Mesothelial cell of epicardium (in vitro differentiated cells): ENCODE measurements at places on chromosomes 16 and 17. TPM values are rescaled to one million over a fixed set of nuclear protein-coding genes. Genes with fewer than 3 reads are reported as not detected.

- H3K27ac ChIP-seq: no peak overlapping the region
- peak; percentile 66 for DNase-seq
- H3K36me3 ChIP-seq: peaks cover 32% of the 10 kb centered on the region
- no peak overlapping the region for H3K4me3 ChIP-seq
- H3K4me1 ChIP-seq: peaks cover 9% of the 10 kb centered on the region
These were observed 4.2 kb upstream of the MXRA7 start for GRCh38 chr17:76714822-76715495.

SMURF2 gene
- total RNA-seq: 39.9 to 41.2 TPM (median 40.1 TPM) in 3 replicates

DNA sequence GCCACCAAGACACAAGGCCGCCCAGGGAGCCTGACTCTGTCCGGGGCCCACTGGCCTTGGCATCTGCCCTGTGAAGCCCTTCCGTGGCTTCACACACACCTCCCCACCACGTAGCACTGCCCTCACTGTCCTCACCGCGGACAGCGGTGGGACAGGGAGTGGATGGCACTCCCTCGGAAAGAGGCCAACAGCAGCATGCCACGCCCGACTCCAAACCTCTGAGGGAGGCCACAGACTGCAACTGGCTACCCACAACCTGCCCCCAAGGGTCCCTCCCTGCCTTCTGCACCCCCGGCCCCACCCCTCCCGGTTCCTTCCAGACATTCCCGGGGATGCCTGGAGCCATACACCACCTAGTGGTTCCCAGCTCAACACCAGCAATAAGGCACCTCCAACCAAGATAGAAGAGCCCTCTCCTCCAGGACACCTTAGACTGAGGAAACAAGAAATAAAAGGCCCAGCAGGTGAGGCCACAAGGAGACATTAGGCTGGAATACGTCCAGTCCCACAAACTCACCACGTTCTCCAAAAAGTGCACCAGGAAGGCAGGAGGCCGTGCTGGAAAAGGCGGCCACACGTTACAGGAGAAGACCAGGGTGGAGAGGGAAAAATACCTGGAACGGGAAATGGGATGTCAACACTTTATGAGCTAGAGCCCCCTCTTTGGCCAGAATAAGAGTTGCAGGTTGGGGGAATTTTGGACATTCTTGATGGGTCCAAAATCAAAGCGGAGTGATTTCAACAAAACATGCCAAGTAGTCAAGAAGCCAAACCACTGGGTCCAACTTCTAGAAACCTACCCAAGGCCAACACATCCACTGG is 310.0 kb downstream of the SOX9 start:
- no peak for DNase-seq
- peaks cover 60% of the 10 kb centered on the region for H3K4me1 ChIP-seq
- H3K27ac ChIP-seq: no peak overlapping the region
- no peaks in the 10 kb centered on the region for H3K27me3 ChIP-seq

KRTAP4-6 gene
- not detected in 3 replicates for total RNA-seq

UBB gene
- total RNA-seq: 1,270 to 1,309 TPM (median 1,304 TPM) in 3 replicates

GRCh38 chr17:1976683-1977064 is 48.5 kb downstream of the RTN4RL1 start:
- no peak for DNase-seq
- no peaks in the 10 kb centered on the region for H3K4me1 ChIP-seq
- H3K27ac ChIP-seq: no peak overlapping the region
- H3K4me3 ChIP-seq: no peak overlapping the region

DNA sequence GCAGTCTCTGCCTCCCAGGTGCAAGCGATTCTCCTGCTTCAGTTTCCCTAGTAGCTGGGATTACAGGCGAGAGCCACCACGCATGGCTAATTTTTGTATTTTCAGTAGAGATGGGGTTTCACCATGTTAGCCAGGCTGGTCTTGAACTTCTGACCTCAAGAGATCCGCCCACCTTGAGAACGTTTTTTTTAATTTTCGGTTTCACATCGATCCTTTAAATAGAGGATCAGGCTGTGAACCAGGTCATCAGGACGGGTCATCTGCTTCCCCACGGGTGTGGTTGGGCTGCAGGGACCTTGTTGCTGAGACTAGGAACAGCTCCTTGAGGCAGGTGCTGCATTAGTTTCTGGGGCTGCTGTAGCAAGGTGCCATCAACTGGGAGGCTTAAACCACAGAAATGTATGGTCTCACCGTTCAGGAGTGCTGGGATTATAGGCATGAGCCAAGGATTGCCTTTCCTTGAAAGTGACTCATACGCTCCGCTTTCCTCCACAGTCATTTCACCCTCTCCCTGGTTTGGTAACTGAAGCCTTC is 7.9 kb upstream of the NAGPA start:
- no peaks in the 10 kb centered on the region for H3K36me3 ChIP-seq
- no peaks in the 10 kb centered on the region for H3K4me1 ChIP-seq
- H3K27ac ChIP-seq: no peak overlapping the region
- no peak overlapping the region for H3K4me3 ChIP-seq

PRKCB gene
- total RNA-seq: 0.27 to 0.38 TPM (median 0.27 TPM) in 3 replicates

PRSS36 gene
- total RNA-seq: 0.96 to 1.7 TPM (median 1.4 TPM) in 3 replicates

C16orf86 gene
- total RNA-seq: 1.2 to 2.0 TPM (median 1.8 TPM) in 3 replicates

- no peak overlapping the region for H3K27ac ChIP-seq
- peaks cover 5% of the 10 kb centered on the region for H3K4me1 ChIP-seq
- H3K36me3 ChIP-seq: no peaks in the 10 kb centered on the region
- DNase-seq: no peak
- no peak overlapping the region for H3K4me3 ChIP-seq
These were observed 212.4 kb downstream of the UTP18 start for GRCh38 chr17:51472670-51473205.

GRCh38 chr17:48505788-48506187 is 25.0 kb downstream of the HOXB1 start:
- H3K4me3 ChIP-seq: no peak overlapping the region
- no peak overlapping the region for H3K27ac ChIP-seq
- H3K27me3 ChIP-seq: no peaks in the 10 kb centered on the region

DNA sequence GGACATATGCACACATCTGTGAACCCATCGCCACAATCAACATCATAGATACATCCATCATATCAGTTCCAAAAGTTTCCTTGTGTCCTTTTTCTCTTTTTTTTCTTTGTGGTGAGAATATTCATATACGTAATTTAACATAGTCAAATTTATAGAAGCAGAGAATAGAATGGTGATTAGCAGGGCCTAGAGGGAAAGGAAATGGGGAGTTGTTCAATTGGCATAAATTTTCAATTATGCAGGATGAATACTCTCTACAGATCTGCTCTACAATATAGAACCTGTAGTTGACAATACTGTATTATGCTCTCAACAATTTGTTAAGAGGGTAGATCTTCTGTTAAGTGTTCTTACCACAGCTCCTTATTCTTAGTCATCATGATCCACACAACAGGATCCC is 413.2 kb downstream of the SHISA9 start:
- no peak overlapping the region for H3K27ac ChIP-seq
- H3K36me3 ChIP-seq: no peaks in the 10 kb centered on the region
- no peak overlapping the region for H3K4me3 ChIP-seq
- no peak for DNase-seq

DNA sequence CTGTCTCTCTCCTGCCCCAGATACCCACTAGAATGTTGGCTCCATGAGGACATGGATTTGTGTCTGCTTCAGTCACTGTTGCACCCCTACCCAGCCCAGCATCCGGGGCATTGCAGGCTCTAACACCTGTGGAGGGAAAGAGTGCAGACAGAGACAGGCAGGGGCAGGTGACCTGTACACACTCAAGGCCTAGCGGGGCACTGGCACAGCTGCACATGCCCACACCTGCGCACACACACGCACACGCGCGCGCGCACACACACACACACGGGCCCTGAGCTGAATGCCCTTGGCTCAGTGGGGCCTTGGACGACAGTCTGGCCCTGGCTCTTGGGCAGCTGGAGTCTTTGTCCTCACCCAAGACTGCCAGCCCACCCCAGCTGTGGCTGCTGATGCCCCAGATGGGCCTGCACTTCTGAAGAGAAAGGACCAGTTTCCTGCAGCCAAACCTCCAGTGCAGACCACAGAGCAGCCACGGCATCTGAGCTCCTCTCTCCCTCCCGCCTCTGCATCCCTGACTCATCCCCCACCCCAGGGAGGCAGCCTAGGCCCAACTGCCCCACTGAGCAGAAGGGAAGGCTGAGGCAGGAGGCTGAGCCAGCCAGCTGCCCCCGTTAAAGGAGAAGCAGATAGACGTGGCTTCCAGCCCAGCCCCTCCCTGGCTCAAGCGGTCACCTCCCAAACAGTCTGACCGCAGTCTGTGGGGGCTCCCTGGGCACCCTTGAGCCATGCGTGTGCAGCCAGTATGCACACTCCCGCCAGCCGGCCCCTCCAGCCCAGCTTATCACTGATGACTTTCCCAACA is 12.3 kb upstream of the RAI1 start:
- H3K27me3 ChIP-seq: peaks cover 1% of the 10 kb centered on the region
- no peak for DNase-seq
- H3K27ac ChIP-seq: no peak overlapping the region
- no peaks in the 10 kb centered on the region for H3K36me3 ChIP-seq

DNA sequence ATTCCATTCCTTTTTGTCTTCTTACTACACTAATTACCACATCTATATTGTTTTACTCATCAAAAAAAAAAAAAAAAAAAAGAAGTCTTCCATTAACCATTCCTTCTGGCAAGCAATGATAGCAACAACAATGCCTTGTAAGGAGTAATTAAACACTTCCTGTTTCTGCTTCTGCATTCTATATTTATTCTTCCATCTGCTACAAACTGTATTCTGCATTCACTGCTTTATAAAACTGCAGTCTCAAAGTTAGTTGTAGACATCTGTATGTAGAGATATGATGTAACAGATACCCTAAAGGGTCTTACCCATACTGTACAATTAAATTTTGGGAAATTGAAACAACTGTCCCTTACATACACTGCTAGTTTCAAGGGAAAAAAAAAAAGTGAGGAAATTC is 28.7 kb upstream of the ABCA6 start:
- no peak overlapping the region for H3K27ac ChIP-seq
- no peaks in the 10 kb centered on the region for H3K36me3 ChIP-seq
- H3K27me3 ChIP-seq: peaks cover 19% of the 10 kb centered on the region
- DNase-seq: no peak

DNA sequence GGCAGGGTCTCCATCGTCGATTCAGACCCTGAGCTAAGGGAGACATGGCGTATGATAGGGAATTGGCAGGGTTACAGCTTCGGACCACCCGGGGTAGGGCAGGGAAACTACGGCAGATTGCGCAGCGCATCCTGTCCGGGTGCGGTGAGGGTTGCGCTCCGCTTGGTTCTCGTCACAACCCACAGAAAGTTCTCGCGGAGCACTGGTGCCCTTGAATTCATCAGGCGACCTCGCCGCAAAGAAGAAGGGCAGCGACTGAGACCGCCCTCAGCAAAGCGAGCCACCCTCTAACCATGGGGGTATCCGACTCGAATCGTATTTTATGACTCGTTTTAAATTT is 1.2 kb downstream of the HS3ST3B1 start:
- peaks cover 81% of the 10 kb centered on the region for H3K27me3 ChIP-seq
- DNase-seq: peak; percentile 50
- H3K4me3 ChIP-seq: peak overlapping the region; percentile 86
- no peaks in the 10 kb centered on the region for H3K36me3 ChIP-seq
- H3K4me1 ChIP-seq: peaks cover 51% of the 10 kb centered on the region

- H3K27me3 ChIP-seq: no peaks in the 10 kb centered on the region
- H3K4me1 ChIP-seq: peaks cover 10% of the 10 kb centered on the region
- DNase-seq: no peak
- no peak overlapping the region for H3K4me3 ChIP-seq
- peaks cover 3% of the 10 kb centered on the region for H3K36me3 ChIP-seq
These were observed 28.9 kb downstream of the KSR1 start for GRCh38 chr17:27485125-27485524.

DPEP3 gene
- total RNA-seq: not detected in 3 replicates

ARL5C gene
- total RNA-seq: 0.40 TPM in 1 of 3 replicates, not detected in the others

GRCh38 chr17:50487213-50488096 is 8.8 kb downstream of the RSAD1 start:
- H3K27me3 ChIP-seq: no peaks in the 10 kb centered on the region
- no peak for DNase-seq

GRCh38 chr16:80599466-80599865 is 58.7 kb downstream of the DYNLRB2 start:
- no peak overlapping the region for H3K27ac ChIP-seq
- H3K4me1 ChIP-seq: no peaks in the 10 kb centered on the region
- peaks cover 12% of the 10 kb centered on the region for H3K27me3 ChIP-seq
- no peak overlapping the region for H3K4me3 ChIP-seq
- DNase-seq: no peak

GDPD1 gene
- total RNA-seq: 7.6 to 9.1 TPM (median 7.8 TPM) in 3 replicates

SPNS3 gene
- total RNA-seq: not detected in 3 replicates

GRCh38 chr17:79983456-79983855 is 52.2 kb downstream of the TBC1D16 start:
- no peak for DNase-seq
- H3K27me3 ChIP-seq: no peaks in the 10 kb centered on the region
- no peak overlapping the region for H3K27ac ChIP-seq
- peaks cover 28% of the 10 kb centered on the region for H3K4me1 ChIP-seq
- H3K4me3 ChIP-seq: no peak overlapping the region

DNA sequence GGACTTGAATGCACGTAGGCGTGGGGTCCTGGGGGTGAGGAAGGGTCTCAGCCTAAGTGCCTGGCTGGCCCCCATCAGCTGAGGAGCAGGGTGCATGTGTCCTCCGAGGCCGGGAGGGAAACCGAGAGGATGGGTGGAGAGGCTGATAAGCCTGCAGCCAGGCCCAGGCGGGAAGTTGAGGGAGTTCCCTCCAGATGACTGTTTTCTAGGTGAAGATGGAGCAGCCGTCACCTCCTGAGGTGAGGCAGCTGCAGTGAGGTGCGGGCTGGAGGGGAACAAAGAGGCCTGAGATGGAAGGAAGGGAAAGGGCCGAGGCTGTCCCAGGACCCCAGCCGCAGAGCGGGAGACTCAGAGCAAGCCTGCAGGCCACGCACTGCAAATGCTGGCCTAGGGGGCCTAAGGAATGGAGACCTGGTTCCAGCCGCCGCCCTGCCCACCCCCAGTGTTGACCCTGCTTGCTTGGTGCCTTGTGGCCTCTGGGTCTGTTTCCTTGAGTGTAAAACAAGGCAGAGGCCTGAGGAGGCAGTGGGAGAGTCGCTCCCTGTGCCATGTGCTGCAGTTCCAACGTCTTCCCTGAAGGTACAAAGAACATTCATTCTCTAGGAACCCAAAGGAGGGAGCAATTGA is 3.0 kb downstream of the PECAM1 start:
- H3K27ac ChIP-seq: no peak overlapping the region
- H3K36me3 ChIP-seq: no peaks in the 10 kb centered on the region
- peaks cover 9% of the 10 kb centered on the region for H3K4me1 ChIP-seq
- no peak for DNase-seq

AATK gene
- total RNA-seq: 14.8 to 17.3 TPM (median 15.2 TPM) in 3 replicates

GRCh38 chr16:29852654-29853053 is 10.4 kb downstream of the CDIPT start:
- no peak overlapping the region for H3K27ac ChIP-seq
- no peaks in the 10 kb centered on the region for H3K36me3 ChIP-seq
- DNase-seq: no peak
- no peaks in the 10 kb centered on the region for H3K27me3 ChIP-seq
- H3K4me3 ChIP-seq: no peak overlapping the region
